GM04503 (cell line): ENCODE measurements at places on chromosomes 11 and 22.

DNA sequence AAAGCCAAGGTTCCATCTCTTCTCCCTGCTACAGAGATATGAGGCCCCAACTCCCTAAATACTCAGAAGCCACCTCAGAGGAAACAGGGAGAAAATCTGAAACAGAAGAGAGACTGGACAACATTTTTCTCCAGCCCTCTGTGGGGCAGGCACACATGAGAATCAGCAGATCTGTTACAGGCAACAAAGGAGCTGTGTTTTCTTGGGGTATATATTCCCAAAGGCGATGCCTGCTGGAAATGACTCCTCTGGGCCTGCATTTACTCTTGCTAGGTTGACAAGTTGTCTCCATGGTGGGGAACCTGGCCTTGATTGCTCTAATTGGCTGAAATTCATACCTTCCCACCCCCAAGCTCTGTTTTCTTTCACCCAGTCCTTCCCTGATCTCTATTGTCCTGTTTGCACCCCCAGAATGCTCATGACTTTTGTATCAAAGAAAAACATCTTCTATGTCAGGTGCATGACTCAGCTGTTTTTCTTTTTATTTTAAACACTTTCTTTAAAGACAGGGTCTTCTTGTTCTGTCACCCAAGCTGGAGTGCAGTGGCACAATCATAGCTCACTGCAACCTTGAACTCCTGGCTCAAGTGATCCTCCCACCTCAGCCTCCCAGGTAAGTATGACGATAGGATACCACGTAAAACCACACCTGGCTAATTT lies 23.5 kb upstream of the P2RY6 start:
- no peak for DNase-seq

DNA sequence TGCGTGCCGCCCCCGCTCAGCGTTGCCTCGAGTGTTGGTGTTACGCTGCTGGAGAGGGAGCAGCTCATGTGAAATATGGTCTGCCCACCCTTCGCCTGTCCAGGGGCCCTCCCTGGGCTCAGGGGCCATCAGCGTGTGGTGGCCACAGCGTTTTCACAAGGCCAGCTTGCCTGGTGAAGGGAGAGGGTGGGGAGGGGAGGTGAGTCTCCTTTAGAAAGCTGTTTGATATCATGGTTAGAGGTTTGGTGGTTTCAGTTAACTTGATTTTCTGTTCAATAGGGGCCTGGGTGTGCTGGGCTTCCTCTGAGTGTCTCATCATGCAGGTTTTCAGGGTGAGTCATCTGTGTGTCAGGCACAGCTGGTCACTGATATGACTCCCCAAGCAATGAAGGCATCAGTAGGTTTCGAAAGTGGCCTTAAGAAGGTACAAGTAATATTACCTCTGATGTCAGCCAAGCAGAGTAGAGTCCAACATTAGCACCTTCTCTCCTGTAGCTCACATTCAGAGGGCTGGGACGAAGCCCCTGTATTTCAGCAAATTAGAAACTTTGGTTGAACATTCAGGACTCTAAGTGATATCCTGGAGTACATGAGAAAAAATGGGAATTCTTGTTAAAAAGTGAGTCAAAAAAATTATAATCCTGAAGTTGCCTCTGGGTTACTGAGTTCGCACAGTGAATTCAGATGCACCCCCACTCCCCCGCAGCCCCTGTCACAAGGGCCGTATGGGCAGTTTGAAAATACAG lies 172.5 kb downstream of the TBC1D22A start:
- DNase-seq: peak; percentile 64

- no peak for DNase-seq
These were observed 59.8 kb upstream of the WNT7B start for GRCh38 chr22:46036558-46037408.

GRCh38 chr11:1234771-1235305 lies 12.0 kb downstream of the MUC5B start:
- no peak for DNase-seq

- no peak for DNase-seq
These were observed 24.5 kb upstream of the RNASEH2C start for GRCh38 chr11:65745049-65745448.

DNA sequence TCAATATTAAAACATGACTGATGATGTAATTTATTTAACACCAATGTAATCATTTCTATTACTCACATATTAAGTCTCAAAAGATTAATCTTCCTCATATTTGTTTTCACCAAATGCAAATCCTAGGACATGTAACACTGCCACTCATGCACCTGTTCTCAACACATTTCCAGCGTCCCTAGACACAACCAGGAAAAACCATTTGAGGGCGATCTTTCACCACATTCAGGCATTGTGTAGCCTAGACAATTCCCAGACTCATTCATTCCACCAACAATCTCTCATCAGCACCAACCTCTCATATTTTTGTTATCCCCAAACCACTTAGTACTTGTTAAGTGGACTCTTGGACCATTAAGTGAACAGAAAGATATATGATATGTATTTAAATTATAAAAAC lies 66.1 kb downstream of the SLC36A4 start:
- no peak for DNase-seq

DNA sequence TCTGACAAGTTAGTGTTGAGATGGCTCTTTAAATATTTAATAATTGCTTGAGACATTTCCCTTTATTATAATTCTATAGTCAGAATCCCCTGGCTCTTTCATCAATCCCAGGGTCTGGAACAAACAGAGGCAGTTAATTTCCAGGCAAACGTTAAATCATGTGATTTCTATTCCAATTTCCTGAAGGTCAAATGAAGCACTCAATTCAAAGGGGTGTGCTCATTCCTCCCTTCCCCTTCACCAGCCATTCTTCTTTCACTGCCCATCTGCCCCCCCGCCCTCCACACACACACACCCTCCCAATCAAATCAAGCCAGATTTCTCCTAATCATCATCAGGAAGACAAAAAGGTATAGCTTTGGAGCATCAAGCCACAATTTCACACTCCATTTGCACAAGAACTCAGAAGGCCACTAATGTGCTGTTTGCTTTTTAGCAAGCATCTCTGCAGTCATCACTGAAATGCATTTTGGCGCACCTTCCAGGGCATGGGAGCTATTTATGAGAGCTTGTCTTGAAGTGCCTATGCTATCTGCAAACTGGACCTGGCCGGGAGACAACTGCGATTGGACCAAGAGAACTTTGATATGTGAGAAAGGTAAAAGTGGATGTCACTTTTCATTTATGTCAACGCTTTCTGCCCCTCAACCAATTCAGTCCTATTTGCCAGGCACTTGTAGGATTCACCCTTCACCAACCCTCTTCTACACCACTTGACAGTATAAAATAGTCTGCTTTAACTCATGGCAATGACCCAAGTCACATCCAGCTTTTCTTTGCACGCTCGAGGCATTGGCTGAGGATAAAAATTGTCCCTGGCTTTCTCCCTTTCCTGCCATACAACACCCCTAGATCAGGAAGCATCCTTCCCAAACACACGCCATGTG lies 315.1 kb upstream of the API5 start:
- DNase-seq: no peak

GRCh38 chr11:126926376-126926791 lies 74.2 kb downstream of the KIRREL3 start:
- DNase-seq: no peak

- no peak for DNase-seq
These were observed 49.4 kb downstream of the MN1 start for GRCh38 chr22:27752141-27752540.

GRCh38 chr11:131463162-131463561 lies 92.7 kb downstream of the NTM start:
- DNase-seq: no peak

- DNase-seq: no peak
These were observed 19.1 kb downstream of the GUCY1A2 start for GRCh38 chr11:106999196-106999595.

DNA sequence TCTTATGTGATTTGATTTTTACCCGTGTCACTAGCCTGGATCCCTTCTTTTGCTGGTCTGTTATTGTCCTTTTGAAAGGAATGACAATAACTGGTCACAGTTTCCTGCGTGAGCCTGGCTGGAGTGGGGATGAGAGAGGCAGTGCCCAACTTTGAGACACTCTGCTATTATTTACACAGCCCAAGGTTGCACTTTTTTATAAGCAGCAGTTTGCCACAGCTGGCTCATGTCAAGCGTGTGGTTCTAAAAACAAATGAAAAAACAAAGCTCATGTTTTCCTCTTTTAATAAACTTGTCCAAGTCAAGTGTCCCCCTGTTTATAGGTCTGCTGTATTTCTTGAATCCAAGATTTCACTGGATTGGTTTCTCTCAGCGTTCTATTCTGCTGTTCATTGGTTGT lies 201.3 kb downstream of the GRIK4 start:
- DNase-seq: no peak

DNA sequence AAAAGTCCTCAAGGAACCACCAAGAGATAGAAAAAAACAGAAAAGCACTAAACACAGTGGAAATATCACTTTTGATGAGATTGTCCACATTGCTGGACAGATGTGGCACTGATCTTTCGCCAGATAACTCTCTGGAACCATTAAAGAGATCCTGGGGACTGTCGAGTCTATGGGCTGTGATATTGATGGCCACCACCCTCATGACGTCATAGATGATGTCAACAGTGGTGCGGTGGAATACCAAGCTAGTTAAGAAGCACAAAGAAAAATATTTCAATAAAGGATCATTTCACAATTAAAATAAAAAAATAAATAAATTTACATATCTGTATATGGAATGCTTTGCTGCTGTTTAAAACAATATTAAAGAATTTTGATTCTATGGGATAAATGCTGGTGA lies 45.5 kb downstream of the ARL14EP start:
- no peak for DNase-seq

GRCh38 chr11:17960091-17960490 lies 52.8 kb downstream of the SERGEF start:
- no peak for DNase-seq

DNA sequence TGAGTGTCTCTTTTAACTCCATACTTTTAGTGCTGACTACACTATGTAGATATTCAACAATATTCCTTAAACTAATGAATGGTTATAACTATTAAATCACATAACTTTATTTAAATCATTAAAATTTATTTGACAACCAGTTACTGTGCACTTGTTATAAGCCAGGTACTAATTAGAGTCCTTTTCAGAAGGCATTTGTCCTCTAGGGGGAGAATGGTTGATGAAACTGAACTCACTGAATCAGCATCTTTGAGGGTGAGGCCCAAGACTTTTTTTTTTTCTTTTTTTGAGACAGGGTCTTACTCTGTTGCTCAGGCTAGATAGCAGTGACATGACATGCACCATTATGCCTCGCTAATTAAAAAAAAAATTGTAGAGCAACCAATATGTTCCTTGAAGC lies 515.6 kb upstream of the CCDC90B start:
- DNase-seq: no peak

DNA sequence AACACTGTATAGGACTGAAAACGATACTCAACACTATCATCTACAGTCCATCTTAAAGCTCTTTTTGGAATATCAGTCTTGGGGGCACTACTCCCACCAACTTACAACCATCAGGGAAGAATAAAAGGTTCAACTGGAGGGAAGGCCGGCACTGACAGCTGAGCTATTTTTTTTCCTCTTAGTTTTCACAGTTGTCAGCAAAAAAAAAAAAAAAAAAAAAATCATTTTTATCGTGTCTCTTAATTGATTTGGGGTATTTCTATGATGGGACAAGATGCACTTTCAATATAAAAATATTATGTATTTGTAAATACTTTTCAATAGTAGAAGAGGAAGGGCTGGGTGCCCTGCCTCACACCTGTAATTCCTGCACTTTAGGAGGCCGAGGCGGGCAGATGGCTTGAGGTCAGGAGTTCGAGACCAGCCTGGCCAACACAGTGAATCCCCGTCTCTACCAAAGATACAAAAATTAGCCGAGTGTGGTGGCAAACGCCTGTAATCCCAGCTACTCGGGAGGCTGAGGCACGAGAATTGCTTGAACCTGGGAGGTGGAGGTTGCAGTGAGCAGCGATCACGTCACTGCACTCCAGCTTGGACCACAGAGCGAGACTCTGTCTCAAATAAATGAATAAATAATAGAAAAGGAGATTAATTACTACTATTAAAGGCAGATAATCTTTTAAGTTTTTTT lies 1.5 kb downstream of the KIF18A start:
- no peak for DNase-seq

DNA sequence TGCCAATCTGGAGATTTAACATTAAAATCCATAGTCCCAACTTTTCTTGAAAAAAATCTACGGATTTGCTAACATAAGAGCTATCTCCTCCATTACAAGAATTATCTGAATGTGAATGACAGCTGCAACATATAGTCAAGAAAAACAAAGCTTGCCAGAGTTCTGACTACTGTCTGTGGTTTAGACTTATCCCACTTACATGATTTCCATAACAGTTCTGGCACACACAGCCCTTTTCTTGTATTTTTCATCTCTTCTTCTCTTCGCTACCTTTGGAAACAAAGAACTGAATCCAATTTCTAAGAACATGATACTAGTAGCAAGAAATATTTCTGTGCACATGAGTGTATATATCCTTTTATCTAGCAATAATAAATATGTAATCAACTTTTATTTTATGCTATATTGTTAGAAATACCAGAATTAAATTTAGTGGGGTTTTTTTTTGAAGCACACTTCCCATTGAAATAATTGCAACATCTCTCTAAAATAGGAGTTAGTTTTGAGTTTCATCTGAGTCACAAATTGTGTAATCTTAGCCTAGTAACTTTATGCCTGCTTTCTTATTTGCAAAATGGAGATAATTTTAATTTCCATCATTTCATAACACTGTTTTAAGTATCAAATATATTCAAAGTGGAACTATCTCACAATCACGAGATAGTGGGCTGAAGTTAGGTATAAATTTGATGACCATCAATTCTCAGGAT lies 1217.6 kb downstream of the JRKL start:
- DNase-seq: no peak

GRCh38 chr11:12110201-12110713 lies at the start of gene MICAL2:
Gene MICAL2 (plus strand): TSS chr11:12110590. CDS start chr11:12162156, 51,566 bp downstream.
- no peak for DNase-seq

GRCh38 chr22:29351042-29351441 lies 35.5 kb upstream of the RASL10A start:
- no peak for DNase-seq

- DNase-seq: no peak
These were observed 199.5 kb downstream of the MYO18B start for GRCh38 chr22:25941365-25941960.

- no peak for DNase-seq
These were observed 190.0 kb downstream of the PGR start for GRCh38 chr11:100939571-100939970.

DNA sequence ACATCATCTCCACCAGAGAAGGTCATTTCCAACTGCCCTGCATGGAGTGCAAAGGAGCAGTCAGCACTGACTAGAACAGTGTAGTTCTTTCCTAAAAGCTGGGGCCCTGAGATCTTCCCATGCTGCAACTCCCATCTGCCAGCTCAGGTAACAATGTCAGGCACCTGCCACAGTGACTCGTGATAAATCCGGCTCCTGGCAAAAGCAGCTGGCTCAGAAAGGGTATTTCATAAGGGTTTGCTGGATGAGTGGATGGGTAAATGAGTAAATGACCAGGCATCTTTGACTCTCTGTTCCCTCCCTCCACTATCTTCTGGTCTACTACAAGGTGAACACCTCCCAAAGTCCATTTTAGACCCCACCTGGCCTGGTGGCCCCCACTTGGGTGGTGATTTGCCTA lies 403.6 kb downstream of the NXPE2 start:
- DNase-seq: no peak
